ENCODE measurements at places on chromosomes 11 and 22. TPM values are rescaled to one million over a fixed set of nuclear protein-coding genes. Genes with fewer than 3 reads are reported as not detected.

The GPR83 gene
- polyA plus RNA-seq: 0.18 TPM

The OR51E2 gene
- 0.76 TPM for polyA plus RNA-seq

The PARVA gene
- polyA plus RNA-seq: 75.8 TPM

The MEI1 gene
- polyA plus RNA-seq: 1.1 TPM

The SYT7 gene
- polyA plus RNA-seq: 3.4 TPM

The RAB39A gene
- polyA plus RNA-seq: 0.49 TPM

The GATD1 gene
- polyA plus RNA-seq: 57.6 TPM

The TXN2 gene
- polyA plus RNA-seq: 109 TPM

The OR8J3 gene
- polyA plus RNA-seq: not detected

The SLC22A9 gene
- polyA plus RNA-seq: not detected

The HPS5 gene
- 10.9 TPM for polyA plus RNA-seq

- no peak for DNase-seq
Measured at GRCh38 chr11:120551191-120551590, 39.6 kb downstream of the GRIK4 start.

- DNase-seq: peak; percentile 19
Measured at GRCh38 chr11:102914238-102915043, 39.7 kb upstream of the MMP12 start.

DNA sequence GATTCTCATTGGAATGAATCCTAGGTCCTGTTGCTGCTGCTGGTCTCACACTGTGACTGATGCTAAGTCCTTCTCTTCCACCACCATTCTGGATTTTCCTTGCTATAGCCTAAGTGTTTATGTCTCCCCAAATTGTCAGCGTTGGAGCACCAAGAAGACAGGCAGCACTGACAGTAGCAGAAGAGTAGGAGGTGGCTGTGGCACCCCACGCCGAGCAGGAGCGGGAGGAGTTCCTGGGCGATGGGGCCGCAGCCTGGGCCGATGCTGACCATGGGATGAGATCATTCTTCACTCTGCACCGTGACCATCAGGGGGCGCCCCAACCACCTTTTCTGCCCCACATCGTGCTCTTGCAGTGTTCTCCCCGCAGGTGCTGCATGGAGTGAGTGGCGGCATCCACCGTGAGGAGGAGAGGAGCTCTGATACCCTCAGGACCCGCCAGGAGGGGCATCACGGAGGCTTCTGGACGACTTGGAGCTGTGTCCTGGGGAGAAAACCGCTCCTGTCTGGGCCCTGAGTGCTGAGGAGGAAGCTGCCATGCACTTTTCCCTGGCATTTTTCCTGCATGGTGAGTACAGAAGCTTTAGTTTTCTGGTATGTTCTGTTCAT, 57.0 kb downstream of the LRRC74B start:
- peak; percentile 29 for DNase-seq

GRCh38 chr11:47342854-47343253, 9.6 kb downstream of the MYBPC3 start:
- DNase-seq: no peak

GRCh38 chr11:9808943-9809342, 145.1 kb downstream of the SWAP70 start:
- no peak for DNase-seq

DNA sequence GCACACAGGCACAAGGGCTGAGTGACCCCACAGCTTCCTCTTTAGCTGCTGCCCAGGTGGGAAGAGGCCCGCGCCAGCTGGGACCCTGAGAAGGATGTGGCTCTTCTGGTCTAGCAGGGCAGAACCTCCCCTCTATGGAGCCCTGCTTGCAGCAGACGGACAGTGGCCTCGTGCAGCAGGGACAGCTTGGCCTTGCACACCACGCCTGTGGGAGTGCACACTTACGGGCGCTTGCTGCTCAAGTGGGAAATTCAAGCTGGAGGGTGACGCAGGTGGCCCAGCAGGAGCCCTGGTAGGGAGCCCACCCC, 971.4 kb downstream of the BRD1 start:
- no peak for DNase-seq

GRCh38 chr11:60363542-60364470, 14.5 kb upstream of the MS4A7 start:
- DNase-seq: peak; percentile 62

DNA sequence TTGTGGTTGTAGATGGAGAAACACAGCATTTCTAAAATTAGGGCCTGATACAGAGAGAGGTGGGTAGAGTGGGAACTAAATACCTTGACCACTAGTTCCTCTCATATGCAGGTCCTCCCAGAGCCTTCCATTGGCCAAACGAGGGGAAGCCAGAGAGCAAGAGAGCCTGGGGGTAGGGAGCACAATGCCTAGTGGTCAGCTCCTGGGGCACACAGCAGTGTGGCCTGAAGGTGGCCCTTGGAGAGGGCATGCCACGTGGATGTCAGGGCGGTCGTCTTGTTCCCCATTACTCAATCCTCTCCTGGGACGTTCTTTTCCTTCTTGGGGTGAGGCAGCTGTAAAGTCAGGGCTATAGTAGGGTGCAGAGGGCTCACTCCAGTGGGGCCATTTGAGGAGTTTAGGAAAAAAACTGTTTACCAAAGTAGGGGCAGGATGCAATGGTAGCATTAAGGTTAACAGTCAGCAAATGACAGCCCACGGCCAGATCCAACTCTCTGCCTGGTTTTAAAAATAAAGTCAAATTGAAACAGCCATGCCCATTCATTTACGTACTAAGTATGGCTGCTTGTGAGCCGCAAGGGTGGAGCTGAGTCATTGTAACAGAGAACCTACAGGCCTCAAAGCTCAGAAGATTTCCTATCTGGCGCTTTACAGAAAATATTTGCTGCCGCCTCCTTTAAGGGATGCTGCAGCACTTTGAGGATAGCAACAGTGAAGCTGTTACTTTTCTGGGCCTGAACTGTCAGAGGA, 7.6 kb downstream of the MYO18B start:
- no peak for DNase-seq

GRCh38 chr11:5004424-5005274, 10.0 kb downstream of the OR51L1 start:
- peak; percentile 49 for DNase-seq

DNA sequence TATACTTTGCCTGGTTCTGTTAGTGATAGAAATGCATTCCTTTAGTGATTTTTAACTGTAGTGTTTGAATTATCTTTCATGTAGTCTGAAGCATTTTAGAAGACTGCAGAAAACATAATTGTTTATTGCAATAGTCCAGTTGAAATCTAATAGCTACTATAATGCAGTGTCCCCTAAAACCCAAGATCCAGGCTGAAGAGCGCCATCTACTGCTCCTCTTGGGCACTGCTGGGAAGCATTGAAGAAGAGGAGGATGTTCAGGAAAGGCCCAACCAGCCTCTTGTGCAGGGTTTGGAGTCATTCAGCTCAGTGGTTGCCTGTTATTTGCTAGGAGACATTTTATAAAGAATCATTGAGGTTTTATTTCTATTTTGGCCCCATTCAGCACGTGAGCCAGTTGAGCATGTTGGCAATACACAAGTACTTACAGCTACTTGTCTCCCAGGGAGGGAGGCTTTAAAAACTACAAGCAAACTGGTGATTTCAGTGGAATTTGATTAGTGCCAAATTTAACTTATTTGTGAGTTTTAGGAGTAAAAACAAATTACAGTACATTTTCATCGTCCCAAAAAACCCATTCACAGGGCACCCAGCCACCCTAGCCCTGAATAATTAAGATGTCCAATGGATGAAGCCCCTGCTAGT, 74.9 kb upstream of the HORMAD2 start:
- DNase-seq: peak; percentile 76

DNA sequence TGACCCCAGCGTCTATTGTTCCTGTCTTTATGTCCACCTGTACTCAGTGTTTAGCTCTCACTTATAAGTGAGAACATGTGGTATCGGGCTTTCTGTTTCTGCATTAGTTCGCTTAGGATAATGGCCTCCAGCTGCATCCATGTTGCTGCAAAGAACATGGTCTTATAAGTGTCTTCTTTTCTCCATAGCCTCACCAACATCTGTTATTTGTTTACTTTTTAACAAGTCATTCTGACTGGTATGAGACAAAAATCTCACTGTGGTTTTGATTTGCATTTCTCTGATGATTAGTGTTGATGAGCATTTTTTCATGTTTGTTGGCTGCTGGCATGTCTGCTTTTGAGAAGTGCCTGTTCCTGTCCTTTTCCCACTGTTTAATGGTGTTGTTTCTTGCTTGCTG, 21.7 kb upstream of the SLN start:
- DNase-seq: no peak

GRCh38 chr11:108370990-108371389, 96.3 kb downstream of the C11orf65 start:
- no peak for DNase-seq

DNA sequence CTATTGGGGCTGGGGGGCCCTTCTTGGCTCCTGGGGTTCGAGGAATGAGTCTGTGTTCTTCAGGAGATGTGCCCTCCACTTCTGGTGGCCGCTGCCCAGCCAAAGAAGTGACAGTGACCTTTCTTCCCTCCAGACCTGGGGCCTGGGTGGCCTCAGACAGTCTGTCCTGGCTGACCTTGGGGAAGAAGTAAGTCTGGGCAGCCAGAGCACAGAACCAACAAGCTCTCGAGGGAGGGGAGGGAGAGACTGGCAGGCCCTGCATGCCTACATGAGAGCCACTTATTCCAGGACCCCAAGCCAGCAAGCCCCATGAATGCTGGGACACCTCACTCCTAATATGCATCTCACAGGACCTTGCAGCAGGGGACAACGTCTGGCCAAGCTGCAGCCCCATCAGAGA, 27.1 kb upstream of the STK33 start:
- DNase-seq: no peak

- DNase-seq: no peak
Measured at GRCh38 chr11:36367806-36368680, 72.0 kb downstream of the PRR5L start.

- DNase-seq: no peak
Measured at GRCh38 chr11:11586465-11586864, 35.3 kb downstream of the GALNT18 start.

- DNase-seq: no peak
Measured at GRCh38 chr22:44701187-44701790, 715 bp upstream of the PRR5 start.

GRCh38 chr11:32034680-32035079, 56.2 kb upstream of the RCN1 start:
- no peak for DNase-seq

DNA sequence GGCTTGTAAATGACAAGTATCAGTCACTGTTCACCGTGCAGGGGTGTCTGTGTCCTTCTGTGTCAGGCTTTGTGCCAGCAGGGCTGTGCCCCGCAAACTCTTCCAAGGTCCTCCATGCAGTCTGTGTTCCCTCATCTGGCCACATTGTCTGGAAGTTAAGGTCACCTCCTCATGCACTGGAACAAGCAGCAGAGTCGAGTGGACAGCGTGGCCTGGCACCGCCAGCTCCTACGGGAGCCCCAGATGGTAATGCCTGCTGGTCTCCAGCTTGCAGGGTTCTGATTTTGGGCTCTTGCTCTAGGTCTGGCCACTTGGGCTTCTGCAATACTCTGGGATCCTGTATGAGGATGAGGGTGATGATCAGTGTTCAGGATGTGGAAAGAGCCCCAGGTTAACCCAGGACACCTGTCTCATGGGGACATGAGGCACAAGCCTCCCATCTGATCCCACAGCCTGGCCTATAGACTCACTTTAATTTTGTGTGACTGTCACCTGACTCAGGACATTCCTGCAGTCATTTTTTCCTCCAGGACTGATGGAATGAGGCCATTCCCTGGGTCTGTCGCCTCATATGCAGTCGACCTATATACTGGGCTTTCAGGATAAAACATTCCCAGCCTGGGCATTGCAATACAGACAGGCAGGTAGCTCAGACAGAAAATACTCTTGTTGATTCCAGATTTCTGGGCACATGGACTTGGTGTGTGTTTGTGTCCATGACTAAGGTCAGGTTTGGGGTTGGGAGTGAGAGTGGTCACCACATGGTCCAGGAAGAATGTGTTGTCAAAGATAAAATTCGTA, 106.3 kb upstream of the TOP3B start:
- DNase-seq: no peak

GRCh38 chr22:43895986-43896645, 4.3 kb upstream of the PNPLA5 start:
- DNase-seq: no peak

- no peak for DNase-seq
Measured at GRCh38 chr11:128472128-128473089, 114.9 kb downstream of the ETS1 start.

DNA sequence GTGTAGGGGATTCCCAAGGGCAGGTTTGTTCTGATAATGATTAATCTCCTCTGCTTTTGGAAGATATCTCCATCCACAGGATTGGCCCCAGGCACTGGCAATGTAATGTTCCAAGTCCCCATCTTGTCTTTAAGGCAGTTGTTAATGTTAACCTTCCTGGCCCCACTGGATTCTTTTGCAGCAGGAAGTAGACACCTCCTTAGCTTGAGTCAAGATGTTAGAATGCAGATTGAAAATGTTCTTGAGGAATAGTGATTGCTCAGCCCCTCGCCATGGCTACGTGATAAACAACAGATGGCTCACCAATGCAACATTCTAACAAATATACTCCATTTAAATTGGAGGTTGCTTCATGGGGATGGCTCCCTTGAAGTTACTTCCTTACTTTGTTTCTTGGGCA, 7.3 kb downstream of the HEPHL1 start:
- no peak for DNase-seq

DNA sequence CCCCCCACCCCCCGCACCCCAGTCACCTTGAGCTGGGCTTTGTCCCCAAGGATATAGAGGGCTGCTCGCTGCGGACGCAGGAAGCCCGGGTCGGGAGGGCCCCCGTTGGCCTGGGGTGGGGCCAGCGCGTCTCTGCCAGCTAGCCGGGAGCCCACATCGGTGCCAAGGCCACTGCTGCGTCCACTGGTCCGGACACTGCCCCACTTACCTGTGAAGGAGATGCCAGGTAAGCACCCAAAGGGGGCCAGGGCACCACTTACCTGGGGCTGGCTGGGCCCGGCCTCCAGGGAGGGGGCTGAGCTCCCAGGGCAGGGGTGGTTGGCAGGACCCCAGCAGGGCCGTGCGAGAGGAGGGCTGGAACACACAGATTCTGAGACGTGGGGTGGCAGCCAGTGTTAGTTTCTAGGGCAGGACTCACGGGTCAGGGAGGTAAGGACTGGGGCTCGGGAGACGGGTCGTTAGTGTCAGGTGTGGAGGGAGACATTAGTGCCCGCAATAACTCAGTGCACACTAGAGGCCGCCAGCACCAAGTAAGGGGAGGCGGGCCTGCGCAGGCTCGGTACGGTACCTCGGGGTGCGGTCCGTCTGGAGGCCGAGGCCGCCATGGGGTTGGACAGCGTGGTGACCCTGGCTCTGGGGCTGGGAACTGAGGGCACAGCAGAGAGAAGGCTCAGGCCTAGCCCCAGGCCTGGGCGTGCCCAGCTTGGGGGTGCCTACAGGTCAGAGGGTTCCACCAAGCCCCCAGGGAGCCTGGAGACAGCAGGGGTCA, 18.2 kb downstream of the SBF1 start:
- no peak for DNase-seq

- DNase-seq: no peak
Measured at GRCh38 chr11:24896118-24896835, 399.4 kb downstream of the LUZP2 start.

GRCh38 chr11:44792171-44792570, 65.4 kb downstream of the TSPAN18 start:
- DNase-seq: no peak

- DNase-seq: no peak
Measured at GRCh38 chr11:114279792-114280546, 16.2 kb upstream of the NNMT start.

- no peak for DNase-seq
Measured at GRCh38 chr22:24407884-24408283, 19.5 kb upstream of the ADORA2A start.

Measured in hindlimb muscle (tissue), 1 donor.